Jurkat, Clone E6-1 (cell line): ENCODE measurements at places on chromosomes 5 and 9.
A peak's percentile ranks its signal among the peaks of the same experiment; 100 is the strongest.

- no peak for DNase-seq
Observed at GRCh38 chr9:38020151-38021076, 48.6 kb downstream of the SHB start.

GRCh38 chr5:80406980-80407734 is 707 bp upstream of the ZFYVE16 start:
- no peak for DNase-seq

DNA sequence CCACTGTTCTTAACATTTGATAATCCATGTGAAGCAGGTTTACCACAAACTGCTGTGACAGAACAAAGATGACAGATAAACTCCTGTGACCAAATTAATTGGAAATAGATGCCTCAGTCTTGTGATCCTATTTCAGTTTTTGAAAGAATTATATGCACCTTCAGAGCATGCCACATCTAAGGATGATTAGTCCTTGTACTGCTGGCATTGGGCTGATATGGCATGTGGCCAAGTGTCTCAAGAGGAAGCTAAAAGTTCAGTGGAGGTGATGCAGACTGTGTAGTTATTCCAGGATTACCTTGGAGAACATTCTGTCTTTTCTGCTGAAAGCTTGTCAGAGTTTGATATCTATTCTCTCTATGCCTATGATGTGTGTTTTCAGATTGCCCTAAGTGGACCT is 314.4 kb upstream of the EFNA5 start:
- DNase-seq, result peak; percentile 48

GRCh38 chr9:4662989-4663792 is 1.1 kb downstream of the PLPP6 start:
- DNase-seq, result no peak

- no peak for DNase-seq
Observed at GRCh38 chr5:158200619-158201018, 341.7 kb upstream of the CLINT1 start.

GRCh38 chr9:84819491-84819991 is 150.0 kb downstream of the NTRK2 start:
- no peak for DNase-seq

DNA sequence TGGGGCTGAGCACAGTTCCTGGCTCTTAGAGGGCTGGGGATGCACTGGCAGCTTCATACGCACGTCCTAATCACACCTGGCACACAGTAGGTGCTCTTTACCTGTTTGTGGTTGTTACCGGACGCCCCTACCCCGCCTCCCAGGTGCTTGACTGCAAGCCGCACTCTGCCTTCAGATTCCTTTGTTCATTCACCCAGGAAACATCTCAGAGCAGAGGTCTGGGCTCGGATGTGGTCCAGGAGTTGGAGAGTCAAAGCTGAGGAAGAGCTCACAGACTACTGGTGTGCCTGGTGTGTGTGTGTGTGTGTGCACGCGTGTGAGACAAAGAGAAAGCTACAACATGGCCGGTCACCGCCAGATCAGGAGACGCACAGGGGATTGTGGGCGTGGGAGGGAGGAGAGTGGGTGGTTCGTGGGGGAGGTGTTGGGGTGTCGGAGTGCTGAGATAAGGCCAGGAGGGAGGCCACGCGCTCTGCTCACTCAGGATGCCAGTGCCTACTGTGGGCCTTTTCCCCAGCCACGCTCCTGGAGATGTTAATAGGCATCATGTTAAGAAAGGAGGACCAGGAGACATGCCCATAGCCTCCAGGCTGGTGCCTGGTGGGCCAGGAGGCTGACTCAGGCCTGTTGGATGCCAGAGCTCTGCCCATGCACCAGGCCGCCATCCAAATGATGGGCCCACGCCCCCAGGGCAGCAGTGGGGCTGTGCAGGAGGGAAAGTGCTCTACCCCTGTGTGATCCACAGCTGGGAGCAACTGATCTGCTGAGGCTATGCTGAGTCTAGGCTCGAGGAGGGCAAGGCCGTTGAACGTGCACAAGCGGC is 39.9 kb downstream of the CRB2 start:
- DNase-seq, result no peak

DNA sequence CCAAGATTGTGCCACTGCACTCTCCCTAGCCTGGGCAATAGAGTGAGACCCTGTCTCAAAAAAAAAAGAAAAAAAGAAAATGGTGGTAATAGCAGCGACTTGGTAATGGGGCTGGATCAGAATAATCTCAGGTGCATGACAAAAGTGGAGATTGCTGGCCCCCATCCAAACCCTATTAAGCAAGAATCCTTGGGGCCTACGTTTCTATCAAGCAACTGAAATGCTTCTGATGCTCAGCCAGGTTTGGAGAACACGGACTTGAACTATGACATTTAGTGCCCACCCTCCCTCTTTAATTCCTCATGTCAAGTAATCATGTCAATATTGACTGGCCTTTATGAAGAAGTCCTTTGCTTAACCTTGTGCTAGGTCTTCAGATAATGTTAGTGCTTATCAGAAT is 6.6 kb downstream of the C5orf52 start:
- DNase-seq, result no peak

DNA sequence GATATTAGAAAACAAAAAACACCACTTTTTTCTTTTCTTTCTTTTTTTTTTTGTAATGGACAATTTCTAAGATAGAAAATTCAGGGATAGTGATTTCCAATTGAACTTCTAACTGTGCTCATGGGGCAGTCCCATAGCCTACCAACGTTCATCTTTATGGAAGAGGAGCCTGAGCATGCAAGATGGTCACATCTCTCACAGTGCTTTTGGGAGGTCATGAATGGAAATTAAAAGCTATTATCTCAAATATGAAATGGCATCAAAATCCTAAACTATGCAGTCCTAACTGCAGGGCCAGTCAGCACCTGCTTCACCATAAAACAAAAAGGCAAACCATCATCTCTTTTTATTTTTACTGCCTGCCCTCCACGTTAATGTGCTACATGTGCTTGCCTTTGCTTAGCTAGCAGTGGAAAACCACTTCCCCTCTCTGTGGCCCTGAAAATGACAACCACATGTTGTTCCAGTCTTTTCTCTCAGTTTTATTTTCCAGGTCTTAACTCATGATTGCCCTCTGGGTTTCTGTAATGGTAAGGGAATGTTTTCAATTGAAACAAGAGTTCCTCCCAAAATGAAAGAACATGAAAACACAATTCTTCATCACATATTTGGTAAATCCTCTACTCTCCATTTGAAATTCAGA is 16.7 kb downstream of the IFNB1 start:
- DNase-seq, result peak; percentile 76

- no peak for DNase-seq
Observed at GRCh38 chr5:176545737-176546509, 3.2 kb upstream of the CDHR2 start.

- no peak for DNase-seq
Observed at GRCh38 chr5:17405976-17406375, 92.1 kb upstream of the TAF11L2 start.

GRCh38 chr9:109121232-109121796 is 1.6 kb upstream of the TMEM245 start:
- DNase-seq, result no peak

GRCh38 chr9:14752871-14753270 is 30.3 kb upstream of the CER1 start:
- DNase-seq, result no peak

DNA sequence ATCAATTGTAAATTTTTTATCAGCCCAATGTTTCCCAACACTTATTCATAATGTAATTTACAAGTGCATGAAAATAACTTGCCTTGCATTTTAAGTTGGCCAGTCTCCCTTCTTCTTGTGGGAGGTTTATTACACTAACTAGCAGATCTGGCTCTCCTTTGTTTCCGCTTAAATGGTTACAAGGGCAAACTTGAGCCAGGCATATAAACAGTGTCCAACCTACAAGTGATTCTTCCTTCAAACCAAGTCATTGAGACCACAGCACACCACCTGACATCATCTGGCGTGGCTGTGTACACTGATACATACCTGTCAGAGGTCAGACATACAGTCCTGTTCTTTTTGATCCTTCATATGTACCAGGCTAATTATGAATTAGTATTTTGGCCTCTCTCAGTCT is 80.1 kb downstream of the ALDH1A1 start:
- DNase-seq, result no peak

DNA sequence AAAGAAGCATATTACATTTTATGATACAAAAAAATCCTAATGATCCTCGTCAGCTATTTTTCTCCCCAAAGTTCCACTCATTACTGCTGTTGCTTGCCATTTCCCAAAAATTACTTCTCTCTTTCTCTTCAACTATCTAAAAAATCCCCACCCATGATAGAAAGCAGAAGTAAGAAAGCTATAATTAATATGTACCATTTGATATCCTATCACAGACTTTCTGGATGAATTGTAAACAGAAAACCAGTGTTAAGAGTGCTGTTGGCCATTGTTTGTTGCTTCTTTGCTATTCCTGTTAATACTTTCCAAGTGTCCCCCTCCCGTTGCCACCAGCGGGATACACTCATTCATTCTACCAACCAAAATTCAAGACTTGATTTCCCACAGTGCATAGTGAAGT is 136.3 kb upstream of the SMARCA2 start:
- no peak for DNase-seq

DNA sequence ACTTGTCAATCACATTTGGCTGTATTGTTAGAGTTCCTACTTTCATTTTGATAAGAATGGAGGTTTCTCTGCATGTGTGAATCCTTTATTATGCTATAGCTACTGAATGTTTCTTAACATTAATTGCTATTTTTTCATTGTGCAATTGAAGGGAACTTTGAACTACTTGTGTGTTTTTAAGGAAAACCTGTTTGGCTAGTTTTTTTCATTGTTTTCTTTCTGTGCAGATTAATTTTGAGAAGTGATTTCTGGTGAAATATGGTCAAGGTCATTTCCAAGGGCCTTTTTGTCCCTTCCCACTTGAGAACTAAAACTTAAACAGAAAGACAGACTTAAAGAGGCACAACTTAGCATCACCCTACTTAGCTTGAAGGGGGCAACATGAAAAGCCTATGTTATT is 1309.2 kb upstream of the WWC1 start:
- DNase-seq, result no peak

DNA sequence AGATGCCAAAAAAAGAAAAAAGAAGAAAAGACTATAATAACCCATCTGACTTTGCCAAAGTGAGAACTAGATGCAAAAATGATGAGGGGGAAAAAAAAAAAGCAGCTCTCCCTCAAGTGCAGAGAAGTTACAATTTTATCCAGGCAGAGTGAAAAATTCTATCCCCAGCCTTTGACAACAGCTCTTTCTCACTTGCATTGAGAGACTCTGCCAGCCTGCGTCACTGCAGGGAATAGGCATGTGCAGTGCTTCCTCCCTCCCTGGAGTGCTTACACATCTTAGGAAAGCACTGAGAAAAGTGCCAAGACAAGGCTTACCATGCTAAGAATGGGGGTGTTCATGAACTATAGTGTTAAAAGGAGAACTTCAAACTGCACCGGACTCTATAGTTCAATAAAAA is 418.6 kb upstream of the TYRP1 start:
- no peak for DNase-seq

- no peak for DNase-seq
Observed at GRCh38 chr5:144313147-144313726, 142.6 kb downstream of the KCTD16 start.

GRCh38 chr9:18947892-18948339 is 85.1 kb downstream of the SAXO1 start:
- DNase-seq, result no peak

GRCh38 chr5:126778675-126779403 is 1.9 kb downstream of the LMNB1 start:
- DNase-seq, result no peak

GRCh38 chr9:116209414-116210116 is 56.0 kb downstream of the PAPPA start:
- DNase-seq, result no peak

DNA sequence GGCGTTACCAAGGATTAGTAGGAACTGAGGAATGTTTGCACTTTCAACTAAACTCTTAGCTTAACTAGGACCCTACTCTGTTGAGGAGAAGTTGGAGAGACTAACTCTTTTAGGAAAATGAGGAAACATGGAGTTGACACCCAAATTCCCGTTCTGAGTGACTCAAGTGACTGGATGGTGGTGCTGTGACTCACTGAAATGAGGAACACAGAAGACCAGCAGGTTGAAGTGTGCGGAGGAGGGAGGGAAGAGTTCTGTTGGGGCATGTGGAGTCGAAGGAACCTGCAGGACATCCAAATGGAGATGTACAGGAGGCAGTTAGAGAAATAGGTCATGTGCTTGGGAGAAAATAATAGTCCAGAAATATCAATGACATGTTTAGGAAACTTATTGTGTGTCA is 8.2 kb downstream of the HEXB start:
- DNase-seq, result no peak

GRCh38 chr5:16508730-16509531 is 43.3 kb upstream of the ZNF622 start:
- DNase-seq, result no peak

GRCh38 chr5:123705741-123706140 is 193.8 kb downstream of the CSNK1G3 start:
- no peak for DNase-seq

- DNase-seq, result no peak
Observed at GRCh38 chr9:5231212-5231611, at the start of gene INSL4. Gene INSL4, plus strand, starts transcription at chr9:5231419. Its CDS starts 105 bp downstream, at chr9:5231524.

DNA sequence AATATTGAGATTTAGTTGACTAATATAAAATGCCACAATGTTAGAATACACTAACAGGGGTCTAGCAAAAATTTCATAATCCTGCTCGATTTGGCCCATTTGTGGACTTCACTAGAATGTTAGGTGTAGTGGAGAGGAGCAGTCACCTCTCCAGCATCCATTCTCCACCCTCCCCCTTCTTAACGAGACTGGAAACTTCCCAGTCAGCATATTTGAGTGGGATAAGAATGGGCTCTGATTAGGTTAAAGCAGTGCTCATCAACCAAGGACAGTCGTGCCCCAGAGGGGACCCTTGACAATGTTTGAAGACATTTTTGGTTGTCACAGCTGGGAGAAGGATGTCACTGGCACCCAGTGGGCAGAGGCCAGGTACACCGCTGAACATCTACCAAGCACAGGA is 46.7 kb downstream of the FANCC start:
- DNase-seq, result no peak

- DNase-seq, result peak; percentile 25
Observed at GRCh38 chr9:4486176-4486575, 4.1 kb upstream of the SLC1A1 start.

DNA sequence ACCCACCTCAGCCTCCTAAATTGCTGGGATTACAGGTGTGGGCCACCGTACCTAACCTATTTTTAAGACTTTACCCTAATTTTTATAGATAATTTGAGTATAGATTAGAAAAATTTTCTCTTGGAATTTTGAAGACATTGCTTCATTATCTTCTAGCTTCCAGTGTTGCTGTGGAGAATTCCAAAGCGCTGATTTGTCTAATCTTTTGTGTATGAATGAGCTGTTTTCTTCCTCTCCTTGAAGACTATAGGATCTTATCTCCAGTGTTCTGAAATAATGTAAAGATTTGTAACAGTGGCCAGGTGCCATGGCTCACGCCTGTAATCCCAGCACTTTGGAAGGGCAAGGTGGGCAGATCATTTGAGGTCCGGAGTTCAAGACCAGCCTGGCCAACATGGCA is 5.7 kb upstream of the SNX24 start:
- no peak for DNase-seq

GRCh38 chr5:5246736-5247135 is 106.6 kb downstream of the ADAMTS16 start:
- DNase-seq, result no peak

DNA sequence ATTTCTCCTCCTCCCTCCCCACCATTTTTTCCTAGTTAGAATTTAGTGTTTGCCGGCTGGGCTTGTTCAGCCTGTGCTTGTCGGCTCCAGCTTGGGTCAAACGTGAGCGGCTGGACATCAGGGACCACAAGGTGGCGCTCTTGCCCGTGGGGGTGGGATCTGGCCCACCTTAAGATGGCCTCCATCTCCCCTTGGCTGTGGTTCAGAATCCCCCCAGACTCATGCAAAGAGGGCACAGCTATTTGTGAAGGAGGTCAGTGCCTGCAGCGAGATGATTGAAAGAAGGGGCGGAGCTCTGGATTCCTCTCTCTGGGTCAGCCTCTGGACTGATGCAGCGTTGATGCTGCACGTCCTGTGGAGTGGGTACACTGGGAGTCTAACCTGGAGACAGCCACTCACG is 283.3 kb upstream of the TUT7 start:
- peak; percentile 11 for DNase-seq
